ENCODE measurements at places on chromosomes 2 and 18.

- no peak for DNase-seq
These were observed 171.9 kb downstream of the KLHL29 start for GRCh38 chr2:23556929-23557328.

GRCh38 chr18:76686737-76687231 is 135.6 kb upstream of the ZNF236 start:
- DNase-seq, result peak; percentile 73

- DNase-seq, result no peak
These were observed 78.2 kb upstream of the ITGB6 start for GRCh38 chr2:160278101-160278878.

DNA sequence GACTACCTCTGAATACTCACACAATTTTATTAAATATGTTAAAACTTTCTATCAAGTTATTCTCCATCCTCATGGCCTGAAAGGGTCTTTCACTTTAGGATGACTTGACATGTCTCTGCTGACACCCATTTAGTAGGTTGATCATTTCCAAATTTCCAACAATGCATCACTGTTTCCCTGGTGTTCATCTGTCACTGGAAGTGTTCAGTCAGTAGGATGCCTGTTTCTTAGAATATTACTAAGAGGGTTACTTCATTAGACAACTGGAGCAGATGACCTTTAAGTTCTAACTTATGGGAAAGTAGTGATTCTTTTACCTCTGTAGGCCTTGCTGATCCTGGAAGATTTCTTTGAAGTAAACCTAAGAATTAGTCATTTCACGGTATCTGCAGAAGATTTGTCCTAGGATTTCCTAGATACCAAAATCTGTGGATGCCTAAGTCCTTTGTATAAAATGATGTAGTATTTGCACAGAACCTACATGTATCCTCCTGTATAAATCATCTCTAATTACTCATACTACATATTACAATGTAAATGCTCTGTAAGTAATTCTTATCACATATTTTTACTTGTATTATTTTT is 77.7 kb downstream of the MAP3K20 start:
- DNase-seq, result peak; percentile 68

DNA sequence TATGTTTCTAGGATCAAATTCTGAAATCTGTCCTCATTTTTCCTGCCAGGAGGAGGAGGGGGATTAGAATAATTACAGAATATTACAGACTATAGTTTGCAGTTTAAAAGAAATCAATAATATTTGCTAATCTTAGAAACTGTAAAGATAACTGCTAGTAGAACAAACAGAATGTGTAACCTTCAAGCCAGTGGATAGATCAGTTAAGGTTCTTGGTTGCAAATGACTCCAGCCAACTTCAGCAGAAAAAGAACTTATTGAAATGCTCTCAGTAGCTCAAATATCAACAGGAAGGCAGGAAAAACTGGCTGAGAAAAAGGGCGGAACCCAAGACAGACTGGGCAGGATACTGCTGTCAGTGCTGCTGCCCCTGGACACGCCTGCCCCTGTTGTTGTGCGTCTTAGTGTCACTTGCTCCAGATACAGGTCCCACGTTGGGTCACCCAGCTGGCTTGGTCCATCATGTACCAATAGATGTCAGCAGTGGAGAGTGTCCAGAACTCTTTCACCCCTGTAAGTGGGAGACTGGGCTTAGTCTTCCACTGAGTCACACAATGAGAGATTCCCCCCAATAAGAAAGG is 10.2 kb downstream of the NMUR1 start:
- DNase-seq, result peak; percentile 27

DNA sequence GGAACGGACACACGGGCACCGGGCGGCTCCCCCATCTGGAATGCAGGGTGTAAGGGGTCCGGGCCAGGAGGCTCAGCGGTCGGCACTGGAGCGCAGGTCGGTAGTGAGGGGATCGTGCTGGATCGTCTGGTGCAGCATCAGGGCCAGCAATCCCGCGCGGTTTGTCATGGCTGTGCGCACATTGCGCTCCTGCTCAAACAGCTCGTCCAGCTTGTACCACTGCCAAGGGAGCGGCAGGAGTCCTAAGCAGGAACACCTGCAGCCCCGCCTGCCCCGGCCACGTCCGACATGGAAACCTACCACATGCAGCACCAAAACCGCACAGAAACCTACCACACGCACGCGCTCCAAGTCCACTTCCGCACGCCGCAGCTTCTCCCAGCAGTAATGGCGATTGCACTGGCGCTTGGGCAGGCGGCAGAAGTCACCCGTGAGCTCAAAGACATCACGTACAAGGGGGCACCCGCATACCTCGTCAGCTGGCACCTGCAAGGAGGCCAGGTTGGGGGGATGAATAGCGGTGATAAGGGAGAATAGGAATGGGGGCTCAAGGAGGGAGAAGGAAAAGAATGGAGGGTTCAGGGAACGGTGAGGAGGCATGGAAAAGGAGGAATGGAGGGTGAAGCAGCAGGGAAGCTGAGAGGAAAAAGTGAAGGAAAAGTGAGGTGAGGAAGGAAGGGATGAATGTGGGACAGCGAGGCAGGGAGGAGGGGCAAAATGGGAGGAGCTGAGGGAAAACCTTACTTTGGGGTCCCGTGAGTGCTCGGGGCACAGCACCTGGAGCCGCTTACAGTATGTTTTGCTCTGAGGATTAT is 1.4 kb upstream of the MBD1 start:
- DNase-seq, result no peak

DNA sequence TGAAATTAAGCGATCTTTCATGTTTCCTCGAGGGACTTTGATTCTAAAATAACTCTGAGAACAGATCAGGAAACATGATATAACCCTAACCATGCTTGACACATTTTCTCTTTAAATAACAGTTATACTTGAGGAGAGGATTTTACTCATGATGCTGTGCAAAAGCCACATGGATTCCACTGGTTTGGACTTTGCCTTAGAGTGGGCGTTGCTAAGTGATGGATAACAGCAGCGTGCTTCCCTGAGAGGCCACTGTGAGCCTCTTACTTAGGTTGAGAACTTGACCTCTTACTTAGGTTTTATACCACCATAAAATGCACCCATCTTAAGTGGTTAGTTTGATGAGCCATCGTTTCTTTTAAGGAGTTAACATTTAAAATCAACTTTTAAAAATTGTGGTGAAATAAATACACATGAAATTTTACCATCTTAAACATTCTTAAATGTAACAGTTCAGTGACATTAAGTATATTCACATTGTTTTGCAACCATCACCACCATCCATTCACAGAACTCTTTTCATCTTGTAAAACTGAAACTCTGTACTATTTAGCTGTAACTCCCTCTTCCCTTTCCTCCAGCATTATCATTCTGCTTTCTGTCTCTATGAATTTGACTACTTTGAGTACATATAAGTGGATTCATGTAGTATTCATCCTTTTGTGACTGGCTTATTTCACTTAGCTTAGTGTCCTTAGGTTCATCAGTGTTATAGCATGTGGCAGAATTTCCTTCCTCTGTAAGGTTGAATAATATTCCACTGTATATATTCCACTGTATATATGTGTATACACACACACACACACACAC is 22.6 kb downstream of the ANXA4 start:
- DNase-seq, result no peak

DNA sequence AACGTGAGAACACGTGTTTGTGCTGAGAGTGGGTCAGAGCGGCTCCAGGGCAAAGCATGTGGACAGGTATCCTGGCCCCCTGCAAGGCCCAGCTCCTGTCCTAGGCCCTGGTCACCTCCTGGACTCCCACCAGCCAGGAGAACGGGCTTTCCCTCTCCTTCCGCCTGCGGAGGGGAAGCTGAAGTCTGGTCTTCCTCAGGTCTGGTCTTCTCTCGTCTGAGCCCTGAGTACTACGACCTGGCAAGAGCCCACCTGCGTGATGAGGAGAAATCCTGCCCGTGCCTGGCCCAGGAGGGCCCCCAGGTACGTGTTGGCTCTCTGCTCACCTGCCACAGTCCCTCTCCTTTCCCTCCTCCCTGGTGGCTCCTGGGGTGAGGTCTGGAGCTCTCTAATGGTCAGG is 963 bp downstream of the GNLY start:
- DNase-seq, result no peak

DNA sequence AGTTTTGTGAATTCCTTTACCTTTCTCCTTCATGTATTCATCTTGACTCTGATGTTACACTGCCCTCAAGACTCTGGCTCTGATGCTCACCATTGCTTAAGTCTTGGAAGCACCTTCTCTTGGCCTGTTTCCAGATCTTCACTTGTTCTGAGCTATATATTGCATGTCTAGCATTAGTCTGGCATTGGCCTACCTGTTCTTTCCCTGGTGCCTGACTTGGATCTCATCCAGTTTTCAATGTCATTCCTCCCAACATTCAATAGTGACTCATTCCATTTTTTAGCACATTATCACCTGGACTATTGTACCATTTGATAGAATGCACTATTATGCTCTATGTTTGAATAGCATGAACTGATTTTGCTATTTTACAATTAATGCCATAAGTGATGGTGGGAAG is 127.3 kb upstream of the NYAP2 start:
- DNase-seq, result peak; percentile 89

- DNase-seq, result peak; percentile 59
These were observed 2.1 kb upstream of the CHCHD5 start for GRCh38 chr2:112582314-112582746.

DNA sequence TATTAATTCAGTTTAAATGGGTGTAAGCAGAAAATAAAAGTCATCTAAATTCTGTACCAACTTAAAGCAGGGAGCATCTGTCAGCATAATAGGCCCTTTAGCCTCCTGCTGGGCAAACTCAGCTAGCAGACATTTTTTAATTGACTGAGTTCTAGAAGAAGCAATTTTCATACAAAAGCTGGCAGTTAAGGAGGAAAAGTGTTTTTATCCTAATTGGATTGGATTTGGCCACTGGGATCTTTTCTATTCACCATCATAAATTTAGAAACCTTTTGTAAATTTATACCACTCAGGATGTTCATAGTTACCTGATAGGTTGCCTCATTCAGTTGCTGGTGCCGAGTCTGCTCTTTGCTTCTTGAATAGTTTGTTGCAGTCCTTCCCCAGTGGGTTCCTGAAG is 262.7 kb upstream of the FSIP2 start:
- no peak for DNase-seq

DNA sequence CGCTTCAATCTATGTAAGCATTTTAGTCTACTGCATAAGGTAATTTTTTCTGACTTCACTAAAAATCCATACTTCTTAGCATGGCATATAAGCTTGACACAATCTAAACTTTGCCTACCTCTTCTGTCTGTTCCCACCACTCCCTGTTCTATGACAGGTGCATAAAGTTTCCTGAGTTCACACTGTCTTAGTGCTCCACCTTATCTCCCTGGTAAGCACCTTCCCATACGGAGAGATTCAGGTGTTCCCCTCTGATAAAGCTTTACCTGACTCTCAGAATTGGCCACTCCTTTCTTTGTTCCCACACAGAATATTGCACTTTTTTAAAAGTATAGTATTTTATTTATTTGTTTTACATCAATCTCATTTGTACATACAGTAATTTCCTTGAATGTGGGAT is 16.8 kb upstream of the ITGA4 start:
- no peak for DNase-seq

GRCh38 chr2:227610123-227610522 is 4.5 kb downstream of the SCYGR3 start:
- no peak for DNase-seq

GRCh38 chr2:137115795-137116089 is 350.4 kb downstream of the THSD7B start:
- no peak for DNase-seq

GRCh38 chr2:47007826-47008225 is 92.2 kb upstream of the MCFD2 start:
- no peak for DNase-seq

DNA sequence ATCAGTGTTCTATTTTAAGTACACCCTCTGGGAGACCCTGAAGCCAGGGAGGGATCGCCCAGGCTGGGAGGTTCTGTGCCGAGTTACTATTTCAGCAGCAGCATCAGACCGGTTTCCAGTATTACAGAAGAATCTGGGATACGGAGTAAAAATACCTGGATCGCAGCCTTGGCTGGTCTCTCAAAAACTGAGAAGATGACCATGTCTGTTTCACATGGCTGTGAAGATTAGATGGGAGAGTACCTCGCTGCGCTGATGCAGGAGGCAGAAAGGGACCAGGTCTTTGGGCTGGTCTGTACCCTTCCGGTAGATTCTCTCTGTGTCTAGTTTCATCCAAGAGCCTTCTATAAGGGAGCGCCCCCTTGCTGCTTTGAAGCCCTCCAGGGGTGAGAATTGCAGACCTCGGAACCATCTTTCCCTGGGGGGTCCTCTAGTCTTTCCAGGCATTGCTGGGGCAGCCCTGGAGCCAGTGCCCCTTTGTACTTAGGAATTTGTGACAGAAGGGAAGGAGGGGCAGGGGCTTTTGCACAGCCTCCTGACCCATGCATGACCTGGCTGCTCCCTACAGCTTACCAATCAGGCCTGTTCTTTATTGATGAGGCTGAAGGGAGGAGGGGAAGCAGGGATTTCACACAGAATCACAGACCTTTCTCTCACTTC is 56.3 kb upstream of the MAPRE3 start:
- no peak for DNase-seq

DNA sequence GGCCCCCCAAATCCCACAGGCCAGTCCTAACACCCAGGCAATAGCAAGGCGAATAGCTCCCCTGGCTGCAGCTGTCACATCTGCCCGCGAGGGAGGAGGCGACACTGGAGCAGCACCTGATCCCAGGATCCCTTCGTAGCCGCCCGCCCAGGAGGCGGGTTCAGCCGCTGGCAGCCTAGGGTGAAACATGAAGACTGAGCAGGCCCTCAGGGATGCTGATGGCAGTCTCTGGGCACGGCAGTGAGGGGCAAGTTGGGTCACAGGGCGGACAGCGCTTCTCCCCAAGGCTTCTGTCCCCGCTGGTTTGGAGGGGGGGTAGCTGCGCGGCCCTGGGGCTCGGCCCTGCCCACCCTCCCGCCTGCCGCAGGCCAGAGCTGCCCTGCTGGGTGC is 1.9 kb downstream of the DNMT3A start:
- DNase-seq, result no peak

GRCh38 chr2:58019229-58019628 is 27.4 kb upstream of the VRK2 start:
- no peak for DNase-seq

GRCh38 chr2:105864262-105864661 is 119.5 kb downstream of the NCK2 start:
- DNase-seq, result no peak

GRCh38 chr2:133838642-133839365 is 270.5 kb upstream of the NCKAP5 start:
- no peak for DNase-seq

- DNase-seq, result no peak
These were observed 10.3 kb downstream of the POLI start for GRCh38 chr18:54279477-54280219.

- no peak for DNase-seq
These were observed 68.7 kb downstream of the DIS3L2 start for GRCh38 chr2:232030229-232030628.

DNA sequence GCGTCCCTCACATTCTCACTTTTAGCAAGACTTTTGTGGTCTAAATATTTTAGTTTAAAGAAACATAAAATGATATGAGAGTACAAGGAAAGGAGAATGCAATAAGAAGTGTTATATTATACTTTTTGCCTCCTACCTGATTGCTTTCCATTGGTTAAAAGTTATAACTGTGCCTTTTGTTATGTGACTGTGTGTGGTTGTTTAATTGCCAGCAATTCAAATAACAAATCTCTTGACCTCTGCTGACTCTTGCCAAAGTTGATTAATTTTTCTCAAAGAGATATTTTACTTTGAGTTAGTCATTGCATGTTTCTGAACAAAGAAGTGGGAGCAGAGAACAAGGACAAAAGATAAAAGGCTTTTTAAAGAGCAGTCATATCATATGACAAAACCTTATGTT is 599.5 kb downstream of the SUCLG1 start:
- DNase-seq, result no peak

- peak; percentile 80 for DNase-seq
These were observed 29.4 kb upstream of the MBP start for GRCh38 chr18:77161961-77162360.

- DNase-seq, result no peak
These were observed 493 bp downstream of the FN1 start for GRCh38 chr2:215435280-215435869.
